ENCODE measurements at places on chromosomes 1 and 21. TPM values are rescaled to one million over a fixed set of nuclear protein-coding genes. Genes with fewer than 3 reads are reported as not detected.

GRCh38 chr1:170318736-170319135 is 173.0 kb downstream of the NTMT2 start:
- H3K36me3 ChIP-seq = no peaks in the 10 kb centered on the region
- no peak overlapping the region for H3K4me3 ChIP-seq
- H3K27me3 ChIP-seq = no peaks in the 10 kb centered on the region

- no peak overlapping the region for H3K4me3 ChIP-seq
- peaks cover 8% of the 10 kb centered on the region for H3K4me1 ChIP-seq
These were observed 173.8 kb downstream of the ETS2 start for GRCh38 chr21:38979271-38980121.

GRCh38 chr1:203126866-203127665 is 460 bp upstream of the ADORA1 start:
- no peak overlapping the region for H3K27ac ChIP-seq
- H3K36me3 ChIP-seq = no peaks in the 10 kb centered on the region
- DNase-seq = peak; percentile 4

ZNF670 gene
- polyA plus RNA-seq = 1.8 TPM

USH2A gene
- polyA plus RNA-seq = 0.02 TPM

RGL1 gene
- polyA plus RNA-seq = 4.7 TPM

DNA sequence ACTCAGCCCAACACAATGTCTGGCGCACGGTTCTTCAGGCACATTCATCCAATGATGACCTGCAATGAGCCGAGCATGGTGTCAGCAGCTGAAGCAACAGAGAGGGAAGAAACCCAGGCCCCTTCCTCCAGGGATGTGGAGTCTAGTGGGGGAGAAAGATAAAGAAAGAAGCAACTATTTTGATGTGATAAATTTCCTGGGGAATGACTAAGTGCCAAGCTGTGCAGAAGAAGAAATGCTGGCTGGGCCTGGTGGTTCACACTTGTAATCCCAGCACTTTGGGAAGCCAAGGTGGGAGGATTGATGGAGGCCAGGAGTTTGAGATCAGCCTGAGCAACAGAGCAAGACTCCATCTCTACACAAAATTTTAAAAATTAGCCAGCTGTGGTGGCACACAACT is 561.8 kb downstream of the KIF26B start:
- H3K4me3 ChIP-seq = no peak overlapping the region
- H3K4me1 ChIP-seq = peaks cover 8% of the 10 kb centered on the region
- H3K27me3 ChIP-seq = no peaks in the 10 kb centered on the region

DNA sequence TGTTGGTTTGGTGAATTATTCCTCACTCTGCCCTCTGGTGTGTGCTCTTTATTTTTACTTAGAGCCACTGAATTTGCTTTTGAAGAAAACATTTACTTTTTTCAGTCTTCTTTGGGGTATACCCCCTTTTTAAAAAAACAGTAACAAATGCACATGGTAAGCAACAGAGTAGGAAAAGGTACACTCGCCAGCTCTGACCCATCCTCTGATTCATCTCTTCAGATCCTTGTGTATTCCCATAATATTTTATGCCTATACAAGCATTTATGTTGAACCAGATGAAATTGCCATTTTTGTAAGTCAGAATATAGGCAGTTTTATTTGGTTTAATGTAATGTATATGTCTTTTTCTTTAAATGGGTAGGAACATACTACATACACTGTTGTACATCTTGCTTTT is 28.3 kb downstream of the TTC3 start:
- H3K4me1 ChIP-seq = peaks cover 4% of the 10 kb centered on the region
- H3K4me3 ChIP-seq = no peak overlapping the region
- H3K27me3 ChIP-seq = no peaks in the 10 kb centered on the region
- DNase-seq = peak; percentile 36
- no peak overlapping the region for H3K27ac ChIP-seq

- no peak overlapping the region for H3K4me3 ChIP-seq
- H3K27ac ChIP-seq = no peak overlapping the region
- no peaks in the 10 kb centered on the region for H3K27me3 ChIP-seq
- H3K4me1 ChIP-seq = no peaks in the 10 kb centered on the region
These were observed 211.9 kb downstream of the AKT3 start for GRCh38 chr1:243638186-243638585.

DNA sequence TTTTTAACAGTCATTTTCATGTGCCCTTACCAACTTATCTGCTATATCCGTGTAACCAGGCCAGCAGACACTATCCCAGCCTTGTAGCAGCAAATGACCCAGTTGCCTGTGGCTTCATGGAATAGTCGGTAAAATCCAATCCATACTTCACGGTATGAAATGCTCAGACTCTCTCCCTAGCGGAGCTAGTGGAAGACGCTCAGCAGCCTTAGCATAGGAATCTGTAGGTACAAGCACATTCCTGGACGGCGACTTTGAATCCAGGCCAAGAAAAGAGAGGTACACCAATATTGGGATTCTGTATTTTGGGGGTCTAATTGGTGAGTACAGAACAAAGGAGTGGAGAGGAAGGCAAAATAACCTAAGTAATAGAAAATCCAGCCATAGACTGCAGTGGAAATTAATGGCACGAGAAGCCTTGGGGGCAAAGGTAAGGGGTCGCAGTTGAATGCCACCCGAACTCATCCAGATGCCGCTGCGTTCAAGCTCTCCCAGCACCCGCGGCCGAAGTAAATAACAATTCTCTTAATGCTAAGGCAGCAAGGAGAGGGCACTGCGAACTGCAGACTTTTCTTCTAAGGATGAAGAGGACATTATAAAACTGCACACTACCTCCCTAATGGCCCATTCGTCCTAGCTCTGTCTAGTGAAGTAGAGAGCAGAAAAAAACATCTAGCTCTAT is 17.7 kb upstream of the TBX15 start:
- no peak overlapping the region for H3K27ac ChIP-seq
- no peaks in the 10 kb centered on the region for H3K4me1 ChIP-seq
- no peak for DNase-seq

Measured in IMR-90 (cell line).